ENCODE measurements at places on chromosomes 2 and 18. TPM values are rescaled to one million over a fixed set of nuclear protein-coding genes. Genes with fewer than 3 reads are reported as not detected.

- peak; percentile 78 for DNase-seq
Observed at GRCh38 chr2:237085248-237086221, at the start of gene COPS8. Gene COPS8, plus strand, starts transcription at chr2:237085889. Its CDS starts 76 bp downstream, at chr2:237085965.

TEKT4 gene
- not detected for total RNA-seq

DNA sequence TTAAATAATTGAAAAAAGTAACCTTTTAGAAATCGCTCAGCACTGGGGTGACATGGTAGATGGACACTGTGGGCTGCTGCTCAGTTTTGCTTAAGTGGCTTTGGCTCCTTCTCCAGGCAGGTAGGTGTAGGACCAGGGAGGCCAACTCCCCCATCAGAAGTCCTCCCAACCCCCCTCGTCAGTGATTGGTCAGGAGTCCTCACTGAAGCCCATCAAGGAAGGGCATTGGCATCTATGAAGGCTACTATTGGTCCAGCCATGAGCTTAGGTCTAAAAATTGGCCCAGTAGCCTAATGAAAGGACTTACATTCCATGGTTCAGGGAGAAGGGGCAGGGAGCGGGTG lies 34.7 kb downstream of the ST3GAL5 start:
- no peak for DNase-seq

CLEC4F gene
- not detected for total RNA-seq

- DNase-seq, result peak; percentile 39
Observed at GRCh38 chr2:169512525-169512924, 3.0 kb downstream of the KLHL41 start.

G6PC2 gene
- total RNA-seq, result not detected

DNA sequence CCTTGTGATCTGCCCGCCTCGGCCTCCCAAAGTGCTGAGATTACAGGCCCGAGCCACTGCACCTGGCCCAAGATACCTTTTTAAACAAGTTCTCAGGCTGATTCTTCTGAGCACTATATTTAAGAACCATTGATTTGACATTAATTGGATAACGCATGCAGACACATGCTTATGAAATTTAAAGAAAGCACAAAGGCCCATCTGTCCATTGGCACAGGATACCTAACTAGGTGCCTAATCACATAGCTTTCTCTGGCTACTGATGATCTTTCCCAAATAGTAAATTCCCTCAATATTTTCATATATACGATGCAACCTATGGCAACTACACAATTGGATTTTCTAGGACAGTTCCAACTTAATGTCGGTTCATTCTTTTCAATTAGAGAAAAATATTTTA lies 62.5 kb upstream of the STAM2 start:
- no peak for DNase-seq

GRCh38 chr18:60676815-60677214 lies 304.2 kb upstream of the MC4R start:
- no peak for DNase-seq

GRCh38 chr2:54936766-54937165 lies 113.5 kb downstream of the RTN4 start:
- DNase-seq, result peak; percentile 5

Measured in bronchial epithelial cell (primary cell).